Activated T-helper 17 cell treated with anti-CD3 and anti-CD28 coated beads, Interleukin-2, amount 50 U/mL, for 72 hours (primary cell): ENCODE measurements at places on chromosomes 6 and 20. TPM values are rescaled to one million over a fixed set of nuclear protein-coding genes. Genes with fewer than 3 reads are reported as not detected.

DNA sequence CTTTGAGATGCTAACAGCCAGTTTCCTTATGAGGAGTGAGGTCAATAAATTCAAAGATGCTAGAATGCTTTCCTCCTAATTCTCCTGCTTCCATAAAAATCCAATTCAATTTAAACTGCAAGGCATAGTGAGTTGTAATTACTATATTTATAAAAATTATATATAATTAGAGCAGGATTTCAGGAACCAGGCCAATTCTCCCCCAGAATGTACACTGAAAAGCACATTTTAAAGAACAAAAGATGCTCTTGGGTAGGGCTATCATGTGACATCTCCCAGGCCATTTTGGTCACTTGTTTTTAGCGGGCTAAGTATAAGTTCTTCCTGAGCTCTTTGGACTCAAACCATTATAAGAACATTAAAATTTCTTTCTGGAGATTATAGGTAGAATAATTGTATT, 195.7 kb upstream of the KCNG1 start:
- no peak for ATAC-seq

GRCh38 chr6:115220551-115221159, 840.0 kb downstream of the FRK start:
- ATAC-seq = no peak

- no peak for ATAC-seq
Measured at GRCh38 chr6:47595785-47596184, 102.6 kb upstream of the ADGRF4 start.

Gene CLPSL2
- not detected for total RNA-seq

- no peak for ATAC-seq
Measured at GRCh38 chr20:5150226-5151076, 23.6 kb downstream of the CDS2 start.

GRCh38 chr6:43355862-43356590, 13.4 kb downstream of the ZNF318 start:
- peak; percentile 32 for ATAC-seq

Gene TM9SF4
- total RNA-seq = 47.4 TPM

DNA sequence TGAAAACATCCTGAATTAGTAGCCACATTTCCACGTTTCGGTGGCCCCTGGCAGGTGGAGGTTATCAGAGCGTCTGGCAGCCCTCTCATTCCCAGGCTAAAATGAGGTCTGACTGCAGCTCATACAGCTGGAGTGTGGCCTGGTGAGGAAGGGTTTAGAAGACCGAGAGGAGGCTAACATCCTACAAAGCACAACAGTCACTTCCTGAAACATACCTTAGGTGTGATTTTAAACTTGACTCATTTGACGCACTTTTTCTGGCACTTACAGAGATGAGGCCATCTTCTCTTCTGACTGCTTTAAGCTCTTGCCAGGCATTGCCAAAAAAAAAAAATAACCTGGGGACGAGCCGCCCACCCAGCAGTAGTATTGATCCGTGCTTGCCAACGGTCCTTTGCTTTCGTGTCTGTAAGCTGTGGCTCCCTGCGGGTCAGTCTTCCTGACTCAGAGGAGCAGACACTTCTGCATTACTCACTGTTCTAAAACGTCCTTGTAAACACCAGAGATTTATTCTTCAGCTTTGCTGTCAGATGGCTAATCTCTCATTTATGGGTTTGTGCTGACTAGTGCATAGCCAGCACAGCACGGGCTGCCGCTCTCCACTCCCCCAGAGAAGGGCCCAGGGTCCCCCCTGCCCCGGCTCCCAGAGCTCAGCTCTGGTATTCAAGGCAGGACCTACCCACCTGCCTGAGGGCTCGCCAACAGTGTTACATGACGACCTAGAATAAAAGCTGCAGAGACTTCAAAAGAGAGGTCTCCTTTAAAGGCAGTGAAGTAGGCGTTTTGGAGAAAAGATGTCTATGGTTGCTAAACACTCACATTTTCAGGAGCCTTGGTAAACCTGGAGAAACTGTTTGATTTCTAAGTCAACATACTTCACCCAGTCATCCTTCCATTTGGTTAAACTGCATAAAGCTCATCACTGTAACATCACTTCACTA, 78.5 kb upstream of the FRMD1 start:
- ATAC-seq = peak; percentile 72

Gene SPATA2
- 10.3 TPM for total RNA-seq

GRCh38 chr6:105493736-105494135, 90.9 kb upstream of the PREP start:
- ATAC-seq = no peak

GRCh38 chr20:32332614-32333013, 25.5 kb upstream of the ASXL1 start:
- ATAC-seq = peak; percentile 17

Gene UBE2C
- total RNA-seq = 224 TPM

DNA sequence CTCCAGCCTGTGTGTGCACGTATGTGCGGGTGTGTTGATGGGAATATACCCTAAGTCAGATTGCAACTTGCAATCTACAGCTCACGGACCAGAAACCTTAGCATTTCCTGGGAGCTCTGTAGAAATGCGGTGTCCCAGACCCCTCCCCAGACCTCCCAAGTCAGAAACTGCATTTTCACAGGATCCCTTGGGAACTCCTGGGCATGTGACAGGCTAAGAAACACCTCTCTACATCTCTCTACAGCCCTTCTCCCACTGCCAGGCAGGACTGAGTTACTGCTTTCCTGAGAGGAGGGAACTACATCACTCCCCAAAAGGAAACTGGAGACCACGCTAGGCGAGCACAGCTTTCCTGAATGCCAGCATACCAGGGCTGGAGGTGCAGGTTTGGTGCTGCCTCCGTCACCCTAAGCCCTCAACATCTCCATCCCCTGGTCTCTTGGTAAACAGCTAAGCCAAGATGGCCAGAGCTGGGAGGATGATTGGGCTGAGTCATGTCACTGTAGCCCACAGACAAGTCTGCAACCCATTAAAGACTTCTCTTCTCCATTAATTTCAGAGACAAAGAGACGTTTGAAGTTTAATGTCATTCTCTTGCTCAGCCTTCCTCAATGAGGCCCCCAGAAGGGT, 194.4 kb downstream of the BMP7 start:
- no peak for ATAC-seq

DNA sequence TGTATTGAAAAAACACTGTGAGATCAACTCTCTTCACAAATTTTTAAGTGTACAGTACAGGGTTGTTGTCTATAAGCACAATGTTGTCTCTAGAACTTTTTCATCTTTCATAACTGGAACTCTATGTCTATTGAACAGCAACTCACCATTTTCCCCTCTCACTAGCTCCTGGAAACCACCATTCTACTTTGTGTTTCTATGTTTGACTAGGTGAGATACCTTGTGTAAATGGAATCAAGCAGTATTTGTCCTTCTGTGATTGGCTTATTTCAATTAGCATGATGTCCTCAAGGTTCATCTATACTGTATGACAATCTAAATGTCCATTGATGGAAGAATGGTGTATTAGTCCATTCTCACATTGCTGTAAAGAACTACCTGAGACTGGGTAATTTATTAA, 210.1 kb upstream of the FUT9 start:
- no peak for ATAC-seq

Gene GGT7
- 21.1 TPM for total RNA-seq

DNA sequence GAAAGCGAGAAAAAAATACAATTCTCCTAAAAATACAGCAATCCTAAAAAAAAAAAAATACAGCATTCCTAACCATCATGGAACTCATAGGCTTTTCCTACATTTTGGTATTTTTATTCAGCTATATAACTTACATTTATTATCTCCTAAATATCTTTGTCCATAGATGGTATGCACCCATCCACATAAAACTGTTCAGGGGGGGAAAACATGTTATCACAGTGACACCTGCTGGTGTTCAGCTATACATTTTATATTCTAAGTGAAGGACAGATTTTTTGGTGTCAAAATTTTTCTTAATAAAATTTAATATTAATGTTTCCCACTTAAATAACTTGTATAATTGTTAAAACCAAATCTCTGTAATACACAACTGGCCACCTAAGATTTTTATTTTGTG, 58.0 kb downstream of the BLOC1S5 start:
- ATAC-seq = no peak

Gene RAB44
- total RNA-seq = 0.11 TPM

GRCh38 chr6:91453224-91453878, 866.5 kb upstream of the MAP3K7 start:
- ATAC-seq = no peak

DNA sequence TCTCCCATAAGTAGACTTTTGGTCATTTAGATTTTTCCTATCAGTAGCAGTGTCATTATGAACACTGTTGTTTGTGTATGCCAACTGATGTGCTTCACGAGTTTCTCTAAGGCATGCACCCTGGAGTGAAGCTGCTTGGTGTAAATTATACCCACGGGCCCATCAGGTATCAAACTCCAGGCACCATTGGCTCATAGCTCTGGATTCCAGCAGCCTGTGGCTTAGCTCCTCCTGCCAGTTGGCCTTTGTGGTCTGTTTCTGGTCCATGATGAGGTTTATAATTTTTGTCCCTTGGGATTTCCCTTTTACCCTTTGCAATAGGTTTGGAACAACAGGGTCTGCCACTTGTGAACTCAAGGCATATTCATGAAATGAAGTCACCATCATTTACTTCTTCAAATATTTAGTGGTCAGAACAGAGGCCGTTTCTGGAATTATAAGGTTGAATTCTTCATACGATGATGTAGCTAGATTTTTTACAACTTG, 350.5 kb downstream of the PRL start:
- no peak for ATAC-seq

Gene PLG
- total RNA-seq = not detected

- no peak for ATAC-seq
Measured at GRCh38 chr6:157659536-157660271, 163.3 kb upstream of the SNX9 start.

DNA sequence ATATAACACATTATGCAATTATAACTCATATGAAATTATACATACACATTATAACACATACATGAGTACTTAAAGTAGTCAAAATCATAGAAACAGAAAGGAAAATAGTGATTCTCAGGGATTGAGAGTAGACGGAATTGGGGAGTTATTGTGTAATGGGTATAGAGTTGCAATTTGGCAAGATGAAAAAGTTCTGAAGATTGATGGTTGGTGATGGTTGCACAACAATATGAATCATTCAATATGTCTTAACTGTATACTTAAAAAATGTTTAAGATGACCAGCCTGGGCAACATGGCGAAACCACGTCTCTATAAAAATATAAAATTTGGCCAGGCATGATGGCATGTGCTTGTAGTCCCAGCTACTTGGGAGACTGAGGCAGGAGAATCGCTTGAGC, 372.7 kb downstream of the CDKAL1 start:
- no peak for ATAC-seq

DNA sequence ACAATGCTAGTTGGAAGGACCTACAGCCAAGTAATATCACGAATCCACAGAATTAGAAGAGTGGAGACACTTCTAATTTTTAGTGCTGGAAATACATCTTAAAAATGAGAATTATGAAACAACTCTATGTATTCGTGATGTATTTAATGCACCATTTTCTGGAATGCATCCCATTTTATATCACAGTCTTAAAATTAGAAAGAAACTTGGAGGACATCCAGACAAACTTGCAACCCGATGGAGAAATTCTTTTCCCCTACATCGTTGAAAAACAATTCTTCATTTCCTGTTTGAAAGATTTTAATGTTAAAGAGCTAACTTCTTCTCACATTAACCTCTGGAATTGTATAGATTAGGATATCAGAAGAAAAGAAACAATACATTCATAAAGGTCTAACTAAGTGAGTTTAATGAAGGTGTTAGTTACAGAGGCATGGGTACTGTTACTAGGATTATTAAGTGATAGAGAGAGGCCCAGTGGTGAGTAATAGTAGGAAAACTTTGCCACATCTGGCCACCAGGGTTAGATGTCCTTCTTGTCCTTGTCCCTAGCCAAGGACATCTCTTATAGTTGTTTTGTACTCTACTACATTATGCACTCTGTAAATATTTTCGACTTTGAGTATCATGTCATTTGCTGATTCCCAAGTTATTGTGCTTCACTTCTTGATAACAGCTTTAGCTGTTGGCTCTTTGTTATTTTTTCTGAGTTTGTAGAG, 502.4 kb upstream of the PTCHD4 start:
- ATAC-seq = no peak

- ATAC-seq = no peak
Measured at GRCh38 chr20:15440049-15440820, 1102.8 kb upstream of the FLRT3 start.

- peak; percentile 93 for ATAC-seq
Measured at GRCh38 chr6:89385156-89385667, 26.9 kb downstream of the RRAGD start.

- ATAC-seq = no peak
Measured at GRCh38 chr6:21323577-21323976, 270.0 kb upstream of the SOX4 start.

Gene TMX4
- 27.2 TPM for total RNA-seq

DNA sequence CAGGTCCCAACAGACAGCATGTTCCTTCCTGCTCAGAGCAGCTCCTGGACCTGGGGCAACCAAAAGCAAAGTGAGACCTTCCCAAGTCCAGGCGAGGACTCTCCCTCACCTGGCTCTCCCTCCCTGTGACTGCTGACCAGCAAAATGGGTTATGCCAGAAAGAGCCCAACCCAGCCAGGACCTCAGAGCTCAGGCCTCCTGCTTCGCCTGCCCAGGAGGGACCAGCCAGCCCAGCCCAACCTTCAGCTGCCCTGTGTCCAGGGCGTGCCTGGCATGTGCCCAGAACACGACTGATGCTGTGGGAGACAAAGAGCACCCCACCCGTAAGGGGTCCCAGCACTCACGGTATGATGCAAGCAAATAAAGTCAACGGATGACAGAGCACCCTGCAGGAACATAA, 74.0 kb upstream of the CST7 start:
- no peak for ATAC-seq

GRCh38 chr6:30100585-30101443, 12.1 kb downstream of the TRIM31 start:
- ATAC-seq = peak; percentile 13

DNA sequence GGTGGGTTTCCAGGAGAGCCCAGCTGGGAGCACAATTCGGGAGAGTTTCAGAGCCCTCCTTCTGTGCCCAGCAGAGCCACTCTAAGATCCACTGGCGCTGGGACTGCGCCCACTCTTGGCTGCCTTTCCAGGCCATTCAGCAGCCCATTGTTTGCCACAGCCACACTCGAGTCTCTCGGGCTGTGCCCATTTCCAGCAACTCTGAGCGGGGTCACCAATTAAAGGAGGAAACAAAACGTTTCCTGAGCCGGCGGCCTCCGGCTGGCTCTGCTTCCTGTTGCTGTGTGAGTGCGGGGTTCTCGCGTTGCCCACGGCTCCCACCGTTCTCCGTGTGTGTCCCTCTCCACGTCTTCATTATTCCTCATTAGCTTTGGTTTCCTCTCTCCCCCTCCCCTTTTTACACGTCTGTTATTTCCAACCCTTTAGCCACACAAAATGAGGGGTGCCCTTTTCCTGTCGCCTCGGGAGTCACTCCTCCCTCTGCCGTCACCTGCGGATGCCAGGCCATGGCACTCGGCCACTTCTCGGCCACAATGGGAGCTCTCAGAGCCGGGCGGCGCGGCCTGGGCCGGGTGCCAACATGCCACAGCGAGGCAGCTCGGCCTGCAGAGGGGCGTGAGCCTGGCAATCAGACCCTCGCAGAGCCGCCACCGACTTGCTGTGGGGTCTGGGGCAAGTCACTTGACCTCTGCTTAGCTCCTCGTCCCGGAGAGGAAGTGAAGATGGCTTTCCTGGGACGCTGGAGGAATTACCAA, 94.3 kb upstream of the NKX2-2 start:
- ATAC-seq = no peak

Gene OPRL1
- total RNA-seq = 0.56 TPM
